ENCODE measurements at places on chromosomes 13 and 19.

GRCh38 chr19:4868286-4868834 is 893 bp upstream of the PLIN3 start:
- no peak for DNase-seq

DNA sequence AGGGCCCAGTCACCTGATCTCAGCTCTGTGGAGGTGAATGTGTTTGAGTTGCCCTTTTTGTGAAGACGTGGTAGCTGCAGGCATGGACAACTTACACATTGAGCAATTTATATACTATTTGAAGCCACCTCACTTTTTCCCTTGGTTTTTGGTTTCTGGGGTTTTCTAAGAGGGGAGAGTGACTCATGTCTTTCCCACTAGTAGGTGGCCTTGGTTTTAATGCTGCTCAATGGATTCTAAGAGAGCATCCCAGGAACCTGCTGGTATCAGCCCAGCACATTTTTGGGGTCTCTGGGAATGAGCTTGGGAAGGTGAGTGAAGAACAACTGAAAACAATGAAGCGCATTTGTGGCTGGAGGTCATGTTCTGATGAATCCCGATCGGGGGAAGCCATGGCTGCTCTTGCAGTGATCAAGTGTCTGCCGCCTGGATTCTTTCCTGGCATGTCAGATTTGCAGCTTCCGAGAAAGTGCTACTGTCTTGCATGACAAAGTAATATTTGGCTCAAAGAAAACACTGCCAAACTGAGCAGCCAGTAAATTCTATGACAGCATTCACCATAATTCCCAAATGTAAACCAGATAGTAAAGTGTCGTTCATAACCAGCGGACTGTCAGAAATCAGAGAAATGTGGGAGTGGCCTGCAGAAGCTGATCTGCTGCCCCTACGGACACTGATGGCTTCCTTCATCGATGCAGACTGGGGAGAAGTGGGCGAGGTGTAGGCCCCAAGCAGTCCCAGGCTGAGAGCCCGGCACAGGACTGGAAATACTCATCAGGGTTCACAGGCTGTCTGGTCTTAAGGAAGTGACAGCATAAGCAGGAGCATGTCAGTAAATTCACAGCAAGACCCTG is 98.7 kb downstream of the COL4A2 start:
- DNase-seq = no peak

DNA sequence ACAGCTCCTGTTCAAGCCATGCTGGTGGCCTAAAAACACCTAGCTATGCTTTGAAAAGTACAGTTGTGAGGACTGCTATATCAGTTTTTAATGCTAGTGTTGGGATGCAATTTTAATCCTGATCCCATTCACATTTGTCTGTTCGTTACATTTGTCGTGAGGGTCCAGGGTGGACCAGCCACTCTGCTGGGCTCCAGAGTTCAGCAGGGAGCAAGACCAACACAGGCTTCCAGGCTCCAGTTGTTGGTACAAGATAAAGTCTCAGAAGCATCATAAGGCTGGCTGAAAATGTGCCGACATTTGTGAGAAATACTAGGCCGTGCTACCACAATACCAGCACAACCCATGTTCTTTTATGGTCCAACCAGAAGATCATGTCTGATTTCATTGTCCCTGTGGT is 210.6 kb downstream of the SLC7A1 start:
- DNase-seq = no peak

- DNase-seq = no peak
Measured at GRCh38 chr13:106314417-106314816, 221.0 kb downstream of the EFNB2 start.

GRCh38 chr13:100566543-100566942 is 22.0 kb downstream of the GGACT start:
- DNase-seq = no peak

GRCh38 chr19:51978882-51979281 is 7.8 kb downstream of the ZNF350 start:
- DNase-seq = no peak

DNA sequence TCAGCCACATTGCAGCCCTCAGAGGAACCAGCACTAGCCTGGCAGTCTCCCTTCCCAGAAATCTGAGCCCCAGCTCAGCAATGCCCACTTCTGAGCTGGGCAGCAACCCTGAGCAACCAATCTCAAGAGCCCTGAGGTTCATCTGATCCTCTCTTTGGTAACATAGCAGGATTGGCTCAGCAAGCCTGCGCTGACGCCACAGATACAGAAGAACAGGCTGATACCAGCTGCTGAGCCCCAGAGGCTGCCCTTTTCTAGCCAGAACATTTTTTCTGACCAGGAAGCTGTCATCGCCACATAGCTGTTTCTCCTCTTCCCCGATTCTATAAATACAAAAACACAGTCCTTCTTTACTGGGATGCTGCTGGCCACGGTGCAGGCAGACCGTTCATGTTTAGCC is 59.8 kb downstream of the TRPM4 start:
- DNase-seq = no peak

DNA sequence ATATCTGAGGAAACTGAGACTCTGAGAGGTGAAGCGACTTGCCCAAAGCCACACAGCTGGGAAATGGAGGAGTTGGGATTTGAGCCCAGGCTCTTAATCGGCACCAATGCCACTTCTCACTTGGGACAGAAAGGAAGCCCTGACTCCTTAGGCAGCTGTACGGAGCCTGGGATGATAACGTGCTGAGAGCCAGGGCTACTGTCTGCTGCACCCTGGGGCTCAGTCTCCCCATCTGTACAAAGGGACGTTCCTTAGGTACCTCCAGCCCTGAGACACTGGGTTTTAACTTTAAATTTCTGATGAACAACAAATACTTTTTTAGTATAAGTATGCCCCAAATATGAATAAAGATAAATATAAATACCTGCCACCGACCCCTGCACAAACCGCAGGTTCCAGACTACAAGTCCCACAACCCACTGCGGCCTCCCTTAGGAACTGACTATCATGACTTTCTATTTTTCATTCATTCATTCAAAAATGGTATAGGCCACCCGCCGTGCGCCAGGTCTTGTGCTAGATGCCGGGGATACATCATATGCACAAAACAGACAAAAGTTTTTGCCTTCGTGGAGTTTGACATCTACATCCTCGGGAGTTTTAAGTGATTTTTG is 776 bp upstream of the NCLN start:
- DNase-seq = no peak

DNA sequence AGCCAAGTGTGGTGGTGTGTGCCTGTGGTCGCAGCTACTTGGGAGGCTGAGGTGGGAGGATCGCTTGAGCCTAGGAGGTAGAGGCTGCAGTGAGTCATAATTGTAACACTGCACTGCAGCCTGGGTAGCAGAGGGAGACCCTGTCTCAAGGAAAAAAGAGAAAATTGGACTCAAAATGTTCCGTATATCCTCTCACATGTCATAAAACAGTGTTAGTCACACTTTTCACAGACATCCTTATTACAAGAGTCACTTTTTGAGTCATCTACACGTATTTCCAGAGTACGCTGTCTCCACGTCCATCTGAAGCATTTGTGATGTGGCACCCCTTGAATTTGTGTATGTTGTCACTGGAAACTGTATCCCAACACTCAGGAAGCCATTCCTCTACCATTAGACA is 133.0 kb downstream of the SIPA1L3 start:
- no peak for DNase-seq
